Upper lobe of left lung (tissue), 6 donors: ENCODE measurements at places on chromosomes 3 and 15. TPM values are rescaled to one million over a fixed set of nuclear protein-coding genes. Genes with fewer than 3 reads are reported as not detected.

Gene BLM
- total RNA-seq = 4.1 TPM

Gene ITGA11
- total RNA-seq = 6.9 TPM

Gene SCG3
- total RNA-seq = 0.39 TPM

Gene UCN2
- not detected for total RNA-seq

Gene SUCLG2
- total RNA-seq = 38.0 TPM

Gene SLC2A2
- 0.13 TPM for total RNA-seq

Gene C3orf49
- not detected for total RNA-seq

DNA sequence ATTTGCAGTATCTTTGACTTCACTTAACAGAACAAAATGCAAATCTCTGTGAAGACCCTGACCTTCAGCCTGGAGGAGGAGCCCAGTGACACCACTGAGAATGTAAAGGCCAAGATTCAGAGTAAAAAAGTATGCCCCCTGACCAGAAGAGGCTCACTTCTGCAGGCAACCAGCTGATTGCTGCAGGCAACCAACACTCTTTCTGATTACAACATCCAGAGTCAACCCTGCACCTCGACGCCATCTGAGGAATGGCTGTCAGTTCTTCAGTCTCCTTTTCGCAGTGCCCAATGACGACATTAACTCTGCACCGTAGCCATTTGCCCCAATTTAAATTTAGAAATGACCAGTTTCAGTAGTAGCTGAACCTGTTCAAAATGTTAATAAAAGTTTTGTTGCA is 14.9 kb downstream of the ATP13A3 start:
- no peaks in the 10 kb centered on the region for H3K27me3 ChIP-seq
- no peaks in the 10 kb centered on the region for H3K36me3 ChIP-seq
- no peak overlapping the region for H3K27ac ChIP-seq
- no peak for DNase-seq
- no peak overlapping the region for H3K4me3 ChIP-seq

GRCh38 chr3:162138509-162138908 is 641.9 kb downstream of the OTOL1 start:
- H3K4me3 ChIP-seq = no peak overlapping the region
- no peak for DNase-seq
- no peaks in the 10 kb centered on the region for H3K27me3 ChIP-seq
- no peaks in the 10 kb centered on the region for H3K4me1 ChIP-seq

DNA sequence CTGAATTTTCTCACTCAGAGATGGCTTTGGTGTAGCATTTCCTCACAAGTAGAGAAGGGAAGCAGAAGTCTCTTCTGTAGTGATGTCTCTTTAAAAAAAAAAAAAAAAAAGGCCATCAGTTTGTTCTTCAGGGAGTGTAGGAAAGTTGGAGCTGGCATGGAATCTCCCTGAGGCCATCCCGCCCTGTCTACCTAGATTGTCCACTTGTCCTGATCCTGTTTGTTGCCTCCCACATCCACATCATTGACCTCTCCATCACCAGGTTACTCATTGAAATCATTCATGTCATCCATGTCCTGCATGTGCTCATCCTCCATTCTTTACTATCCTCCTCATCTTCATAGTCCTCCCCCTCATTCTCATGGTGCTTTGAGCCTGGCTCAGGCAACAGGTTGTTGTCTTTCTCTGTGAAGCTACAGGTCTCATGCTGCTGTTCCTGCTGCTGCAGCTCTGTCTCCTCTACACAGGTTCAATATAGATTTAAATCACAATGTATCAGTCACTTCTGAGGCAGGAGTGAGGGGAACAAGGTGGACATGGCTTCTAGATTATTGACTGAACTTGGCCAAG is 556.3 kb upstream of the NAALADL2 start:
- H3K27ac ChIP-seq = no peak overlapping the region
- H3K36me3 ChIP-seq = no peaks in the 10 kb centered on the region
- no peak overlapping the region for H3K4me3 ChIP-seq
- no peaks in the 10 kb centered on the region for H3K4me1 ChIP-seq
- no peaks in the 10 kb centered on the region for H3K27me3 ChIP-seq

DNA sequence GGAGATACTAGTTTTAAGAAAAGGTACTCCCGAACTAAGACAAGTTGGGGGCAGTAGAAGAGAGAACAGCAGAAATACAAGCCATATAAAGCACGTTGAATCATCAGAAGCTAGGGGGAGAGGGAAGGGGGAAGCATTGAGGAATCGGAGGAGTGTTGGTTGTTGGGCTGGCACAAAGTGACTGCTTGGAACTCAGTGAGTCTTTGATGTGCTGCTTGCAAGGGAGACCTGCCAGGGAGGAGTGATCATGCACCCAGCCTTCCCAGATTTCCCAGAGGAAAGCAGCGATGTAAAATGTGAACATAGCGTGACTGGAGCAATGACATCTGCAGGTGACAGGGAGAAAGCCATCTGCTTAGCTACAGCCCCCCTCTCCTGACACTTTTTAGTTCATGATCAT is 192.4 kb upstream of the IL12A start:
- H3K27ac ChIP-seq = no peak overlapping the region
- peaks cover 25% of the 10 kb centered on the region for H3K4me1 ChIP-seq
- no peaks in the 10 kb centered on the region for H3K27me3 ChIP-seq
- no peaks in the 10 kb centered on the region for H3K36me3 ChIP-seq

DNA sequence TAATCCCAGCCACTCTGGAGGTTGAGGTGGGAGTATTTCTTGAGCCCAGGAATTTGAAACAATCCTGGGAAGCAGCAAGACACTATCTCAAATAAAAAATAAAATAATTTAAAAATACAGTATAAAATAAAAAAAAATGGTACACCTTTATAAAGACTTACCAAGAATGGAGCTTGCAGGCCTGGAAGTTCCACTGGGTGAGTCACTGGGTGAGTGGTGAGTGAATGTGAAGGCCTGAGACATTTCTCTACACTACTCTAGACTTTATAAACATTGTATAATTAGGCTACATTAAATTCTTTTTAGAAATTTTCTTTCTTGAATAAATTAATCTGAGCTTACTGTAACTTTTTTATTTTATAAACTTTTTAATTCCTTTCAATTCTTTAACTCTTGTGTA is 609.1 kb upstream of the BCHE start:
- no peaks in the 10 kb centered on the region for H3K36me3 ChIP-seq
- no peaks in the 10 kb centered on the region for H3K4me1 ChIP-seq
- no peak overlapping the region for H3K4me3 ChIP-seq
- DNase-seq = no peak

- H3K4me3 ChIP-seq = no peak overlapping the region
- no peaks in the 10 kb centered on the region for H3K36me3 ChIP-seq
- peaks cover 6% of the 10 kb centered on the region for H3K4me1 ChIP-seq
Observed at GRCh38 chr3:40989141-40990061, 209.9 kb upstream of the CTNNB1 start.

DNA sequence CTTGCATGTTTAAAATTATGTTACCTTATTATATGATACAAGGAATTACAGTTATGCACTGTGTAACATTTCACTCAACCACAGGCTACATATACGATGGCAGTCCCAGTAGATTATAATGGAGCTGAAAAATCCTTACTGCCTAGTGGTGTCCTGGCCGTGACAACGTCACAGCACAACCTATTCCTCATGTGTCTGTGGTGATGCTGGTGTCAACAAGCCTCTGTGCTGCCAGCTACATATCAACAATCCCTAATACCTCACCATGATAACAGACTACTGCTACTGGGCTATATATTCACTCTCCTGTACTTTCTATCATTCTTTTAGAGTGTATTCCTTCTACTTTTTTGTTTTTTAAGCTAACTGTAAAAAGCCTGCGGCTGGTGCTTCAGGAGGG is 80.2 kb upstream of the OCA2 start:
- no peak for DNase-seq
- no peak overlapping the region for H3K4me3 ChIP-seq
- peaks cover 83% of the 10 kb centered on the region for H3K36me3 ChIP-seq
- no peak overlapping the region for H3K27ac ChIP-seq
- H3K4me1 ChIP-seq = no peaks in the 10 kb centered on the region

DNA sequence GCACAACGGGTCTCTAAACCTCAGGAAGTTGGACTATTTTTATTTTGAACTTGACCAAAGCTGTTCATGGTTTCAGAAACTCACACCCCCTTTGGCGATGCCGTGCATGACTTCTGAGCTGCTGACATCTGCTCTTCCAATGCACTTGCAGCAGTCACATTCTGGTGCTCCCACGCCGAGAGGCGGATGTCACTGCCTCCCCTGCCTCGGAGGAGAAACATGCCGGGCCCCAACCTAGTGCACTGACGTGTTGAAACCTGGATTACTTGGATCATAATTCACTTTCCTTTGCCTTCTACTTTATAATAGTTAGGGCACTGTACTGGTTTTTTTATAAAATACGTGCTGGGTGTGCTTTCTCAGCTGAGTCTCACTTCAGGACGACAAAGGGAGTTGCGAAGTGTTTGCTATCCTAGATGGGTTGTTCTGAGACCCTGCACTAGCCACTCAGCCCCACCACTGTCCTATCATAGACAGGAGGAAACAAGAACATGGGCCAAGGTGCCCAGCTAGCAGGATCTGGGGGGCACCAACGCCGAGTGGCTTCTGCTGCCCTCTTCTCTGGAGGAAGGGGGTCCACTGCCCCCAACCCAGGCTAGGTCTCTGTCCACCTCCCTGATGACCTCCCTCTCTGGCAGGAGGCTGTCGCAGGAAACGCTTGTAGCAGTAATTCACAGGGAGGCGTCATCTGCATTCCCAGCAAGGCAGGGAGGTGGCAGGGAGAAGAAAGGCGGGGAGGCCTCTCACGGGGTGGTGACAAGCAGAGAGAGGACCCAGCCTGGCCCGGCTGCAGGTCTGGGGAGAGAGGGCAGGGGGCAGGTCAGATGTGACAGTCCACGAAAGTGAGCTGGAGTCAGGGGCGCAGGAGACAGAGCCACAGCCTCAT is 158.8 kb upstream of the IQSEC1 start:
- H3K27me3 ChIP-seq = no peaks in the 10 kb centered on the region
- no peak overlapping the region for H3K27ac ChIP-seq
- peaks cover 7% of the 10 kb centered on the region for H3K4me1 ChIP-seq

- no peaks in the 10 kb centered on the region for H3K36me3 ChIP-seq
- no peak overlapping the region for H3K27ac ChIP-seq
- no peak overlapping the region for H3K4me3 ChIP-seq
- no peaks in the 10 kb centered on the region for H3K4me1 ChIP-seq
- DNase-seq = no peak
- H3K27me3 ChIP-seq = no peaks in the 10 kb centered on the region
Observed at GRCh38 chr15:26087881-26088280, 224.8 kb upstream of the ATP10A start.

GRCh38 chr3:189334064-189334920 is 162.5 kb downstream of the TPRG1 start:
- no peak overlapping the region for H3K27ac ChIP-seq
- no peaks in the 10 kb centered on the region for H3K27me3 ChIP-seq
- H3K36me3 ChIP-seq = no peaks in the 10 kb centered on the region
- H3K4me1 ChIP-seq = no peaks in the 10 kb centered on the region
- DNase-seq = no peak

- H3K4me3 ChIP-seq = no peak overlapping the region
- no peaks in the 10 kb centered on the region for H3K27me3 ChIP-seq
- no peak overlapping the region for H3K27ac ChIP-seq
- H3K4me1 ChIP-seq = no peaks in the 10 kb centered on the region
- no peaks in the 10 kb centered on the region for H3K36me3 ChIP-seq
Observed at GRCh38 chr15:93719921-93720351, 511.4 kb upstream of the MCTP2 start.

GRCh38 chr3:51024765-51025632 is 350.3 kb downstream of the DOCK3 start:
- DNase-seq = no peak
- H3K27ac ChIP-seq = no peak overlapping the region
- H3K36me3 ChIP-seq = no peaks in the 10 kb centered on the region
- no peaks in the 10 kb centered on the region for H3K4me1 ChIP-seq
- H3K27me3 ChIP-seq = no peaks in the 10 kb centered on the region
